Stimulated activated CD4-positive, alpha-beta T cell treated with anti-CD3 and anti-CD28 coated beads, Interleukin-2, amount 100 ng/mL, for 24 hours (primary cell): ENCODE measurements at places on chromosomes 2 and 18.

GRCh38 chr2:132873738-132874137 is 203.7 kb upstream of the LYPD1 start:
- no peak for DNase-seq

- DNase-seq: no peak
Measured at GRCh38 chr2:98550165-98550564, 58.1 kb downstream of the COA5 start.

- DNase-seq: no peak
Measured at GRCh38 chr18:40789286-40789685, 1165.7 kb upstream of the PIK3C3 start.

- no peak for DNase-seq
Measured at GRCh38 chr2:57432528-57432927, 614.1 kb upstream of the VRK2 start.

DNA sequence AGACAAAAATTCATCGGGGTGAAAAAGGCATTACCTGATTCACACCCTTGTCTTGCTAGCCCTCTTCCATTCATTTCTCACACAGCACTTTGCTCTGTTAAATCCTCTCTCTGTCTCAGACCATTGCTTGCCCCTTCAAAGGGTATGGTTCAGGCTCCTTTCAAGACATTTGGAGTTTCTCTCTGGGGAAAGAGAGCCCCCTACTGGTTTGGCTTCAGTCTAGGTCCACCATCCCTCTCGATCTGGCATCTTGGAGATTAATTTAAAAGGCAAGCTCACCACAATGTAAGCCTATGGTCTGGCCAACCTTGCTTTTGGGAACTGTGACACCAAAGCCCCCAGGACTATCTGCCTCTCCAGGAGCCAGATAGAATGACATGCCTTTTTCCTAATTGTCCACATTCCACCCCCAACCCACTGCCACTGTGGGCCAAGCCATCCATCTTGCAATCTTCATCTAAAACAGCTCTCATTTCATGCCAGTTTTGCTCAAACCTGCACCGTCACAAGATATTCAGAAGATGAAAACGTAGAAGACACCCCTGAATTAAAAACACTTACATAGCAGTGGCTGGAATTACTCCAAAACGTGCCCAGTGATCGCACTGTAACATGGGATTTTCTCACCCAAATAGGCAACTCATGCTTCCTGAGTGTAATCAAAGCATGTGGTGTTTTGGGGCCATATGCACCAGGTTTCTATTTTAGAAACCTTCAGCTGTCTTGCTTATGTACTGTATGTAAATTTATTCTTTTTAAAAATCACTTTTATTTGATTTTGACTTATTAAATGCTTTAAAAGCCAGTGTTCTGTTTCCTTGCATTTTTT is 93.9 kb downstream of the FARSB start:
- peak; percentile 23 for DNase-seq
